ENCODE measurements at places on chromosomes 6 and 20.

GRCh38 chr6:15892369-15892768, 229.5 kb upstream of the DTNBP1 start:
- DNase-seq = no peak

- no peak for DNase-seq
These were observed 5.7 kb downstream of the VSX1 start for GRCh38 chr20:25076201-25076600.

GRCh38 chr6:30730601-30731435, 10.7 kb downstream of the TUBB start:
- DNase-seq = peak; percentile 81

DNA sequence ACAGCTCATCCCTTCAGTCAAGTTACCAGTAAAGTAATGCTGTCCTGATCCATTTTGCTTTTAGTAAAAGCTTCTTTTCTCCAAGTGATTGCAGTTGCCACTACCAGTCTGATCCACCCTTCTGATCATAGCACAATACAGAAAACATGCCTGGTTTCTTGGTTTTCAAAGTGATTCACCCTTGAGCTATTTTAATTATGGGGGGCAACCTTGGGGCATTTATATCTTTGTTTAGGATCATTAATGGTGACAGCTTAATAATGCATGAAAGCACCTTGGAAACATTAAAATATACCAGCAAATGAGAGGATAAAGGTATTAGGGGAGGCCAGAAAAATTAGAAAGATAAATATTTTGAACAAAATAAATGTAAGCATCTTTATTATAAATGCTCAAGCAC, 38.4 kb downstream of the LRRC1 start:
- no peak for DNase-seq

GRCh38 chr6:149701714-149702113, 16.2 kb downstream of the LATS1 start:
- DNase-seq = no peak

GRCh38 chr6:34025861-34026260, 120.0 kb downstream of the GRM4 start:
- DNase-seq = no peak

GRCh38 chr6:127489248-127489647, 29.9 kb downstream of the MTCL3 start:
- no peak for DNase-seq

- DNase-seq = no peak
These were observed 105.4 kb upstream of the PLEKHG1 start for GRCh38 chr6:150494241-150494640.

- no peak for DNase-seq
These were observed 804 bp downstream of the C6orf141 start for GRCh38 chr6:49551078-49551865.

- no peak for DNase-seq
These were observed 123.4 kb upstream of the SUPT3H start for GRCh38 chr6:45500924-45501816.

- no peak for DNase-seq
These were observed 94.5 kb downstream of the BACH2 start for GRCh38 chr6:90202156-90202555.

DNA sequence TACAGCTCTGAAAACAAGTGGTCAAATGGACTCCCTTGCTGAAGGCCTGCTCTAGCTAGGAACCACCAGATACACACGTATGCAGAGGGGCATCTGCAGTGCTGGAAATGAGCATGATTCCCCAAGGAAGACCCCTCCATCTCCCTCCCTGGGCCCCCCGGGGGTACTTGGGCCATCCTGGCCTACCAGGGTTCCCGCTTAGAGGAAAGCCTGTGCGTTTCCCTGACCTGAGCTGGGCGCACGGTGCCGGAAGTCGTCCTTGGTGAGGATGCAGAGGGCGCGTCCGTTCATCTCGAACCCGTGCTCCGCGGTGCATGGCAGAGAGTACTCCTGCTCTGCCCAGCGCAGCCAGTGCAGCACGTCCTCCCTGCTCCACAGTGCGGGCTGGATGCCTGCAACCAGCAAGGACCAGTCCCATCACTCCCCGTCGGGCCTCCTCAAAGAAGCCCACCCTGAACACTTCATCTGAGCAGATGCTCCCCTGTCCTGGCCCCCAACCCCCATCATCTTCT, 11.8 kb downstream of the ETV7 start:
- no peak for DNase-seq

DNA sequence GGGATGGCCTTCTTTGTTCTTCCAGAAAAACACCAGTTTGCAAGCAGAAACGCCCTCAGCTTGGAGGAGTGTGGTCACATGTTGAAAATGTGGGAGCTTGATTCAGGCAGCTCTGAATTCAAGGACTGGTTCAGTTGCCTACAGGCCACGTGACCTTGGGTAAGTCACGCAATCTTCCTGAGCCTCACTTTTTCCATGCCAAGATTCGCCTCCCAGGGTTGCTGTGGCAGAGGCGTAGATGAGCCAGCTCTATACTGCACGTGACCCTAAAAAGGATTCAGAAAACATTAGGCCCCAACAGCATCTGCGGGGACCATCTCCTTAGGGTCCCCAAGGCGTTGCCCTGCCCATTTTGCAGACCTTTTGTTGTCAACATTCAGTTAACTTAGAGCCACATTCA, 112.0 kb upstream of the SNX9 start:
- no peak for DNase-seq

GRCh38 chr20:24950836-24951525, 1.9 kb downstream of the CST7 start:
- no peak for DNase-seq

DNA sequence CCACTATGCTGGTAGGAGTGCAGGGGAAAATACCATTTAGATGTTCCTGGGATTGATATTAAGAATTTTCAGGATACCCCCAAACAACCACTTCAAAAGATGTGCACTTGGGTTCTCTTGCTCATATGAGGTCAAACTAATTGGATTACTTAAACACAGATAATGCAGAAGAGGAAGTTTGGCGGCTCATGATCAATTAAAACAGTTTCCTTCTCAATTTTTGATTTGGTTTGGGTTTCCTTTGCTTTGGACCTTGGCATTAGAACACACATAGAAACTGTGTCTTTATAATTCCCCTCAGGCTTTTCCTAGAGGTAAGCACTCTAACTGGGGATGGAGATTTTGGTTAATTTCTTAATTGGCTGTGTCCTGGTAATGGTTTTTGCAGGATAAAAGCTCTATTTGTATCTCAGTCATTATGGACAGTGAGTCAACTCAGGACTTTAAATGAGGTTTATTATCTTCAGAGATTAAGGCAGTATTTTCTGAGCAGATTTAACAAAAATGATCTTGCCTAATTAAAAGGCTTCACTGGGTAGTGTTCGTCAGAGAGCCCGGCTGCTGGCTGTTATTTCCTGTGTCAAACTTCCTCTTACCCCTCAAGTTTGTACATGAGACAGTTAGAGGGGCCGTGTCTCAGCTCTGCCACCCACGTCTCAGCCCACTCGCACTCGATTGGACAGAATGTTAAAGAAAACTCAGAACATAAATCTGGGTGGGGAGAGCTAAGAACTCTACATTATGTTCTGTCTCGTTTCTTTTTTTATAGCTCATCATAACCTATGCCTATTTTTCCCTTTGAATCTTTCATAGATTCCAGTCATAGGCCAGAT, 50.3 kb upstream of the PREP start:
- DNase-seq = no peak

- DNase-seq = no peak
These were observed 58.7 kb downstream of the UTRN start for GRCh38 chr6:144343701-144344428.

- no peak for DNase-seq
These were observed 509.8 kb upstream of the SOX4 start for GRCh38 chr6:21083708-21084107.

DNA sequence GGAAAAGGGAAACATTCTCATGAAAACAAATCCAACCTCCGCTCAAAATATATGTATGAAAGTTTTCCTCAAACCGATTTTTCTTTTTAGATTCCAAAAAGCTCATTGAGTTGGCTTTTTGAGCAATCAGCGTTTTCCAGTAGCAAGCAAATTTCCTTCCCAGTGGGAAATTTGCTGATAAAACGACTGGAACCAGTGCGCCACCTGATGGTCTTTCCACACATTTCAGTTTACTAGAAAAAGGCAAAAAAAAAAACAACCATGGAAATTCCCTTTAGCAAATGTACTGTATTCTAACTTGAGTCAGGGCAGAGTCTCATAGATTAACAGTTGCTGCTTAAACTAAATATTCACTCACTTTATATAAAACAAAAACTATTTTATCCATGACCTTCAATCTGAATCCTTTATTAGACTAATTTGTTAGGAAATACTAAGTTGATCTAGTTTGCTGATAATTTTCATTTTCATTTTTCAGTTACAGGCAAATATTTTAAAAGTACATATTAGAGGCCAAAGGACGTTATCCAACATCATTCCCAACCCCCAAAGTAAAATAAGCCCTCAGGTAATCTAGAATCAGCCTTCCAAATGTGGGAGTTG, 271.5 kb downstream of the FOXA2 start:
- no peak for DNase-seq

- DNase-seq = no peak
These were observed 52.7 kb downstream of the CDH4 start for GRCh38 chr20:61304750-61305149.

GRCh38 chr6:156994215-156995076, 217.3 kb downstream of the ARID1B start:
- no peak for DNase-seq

DNA sequence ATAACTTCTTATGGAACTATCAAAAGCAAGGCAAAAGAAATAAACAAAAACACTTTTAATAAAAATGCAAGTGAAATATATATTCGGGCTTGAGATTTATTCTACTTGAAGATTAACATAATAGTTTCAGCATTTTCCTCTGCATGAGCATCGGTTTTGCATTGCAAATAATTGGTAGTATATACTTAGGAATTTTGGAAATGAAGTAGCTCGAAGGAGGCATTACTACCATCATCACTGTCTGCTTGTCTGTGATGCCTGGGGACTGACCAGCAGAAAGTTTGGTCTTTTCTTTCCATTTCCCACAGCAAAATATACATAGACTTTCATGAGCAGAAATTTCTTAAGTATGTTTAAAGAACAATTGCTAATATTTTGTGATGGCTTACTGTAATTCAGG, 570.7 kb downstream of the HTR1B start:
- DNase-seq = no peak
